ENCODE measurements at places on chromosomes 5 and 9.

DNA sequence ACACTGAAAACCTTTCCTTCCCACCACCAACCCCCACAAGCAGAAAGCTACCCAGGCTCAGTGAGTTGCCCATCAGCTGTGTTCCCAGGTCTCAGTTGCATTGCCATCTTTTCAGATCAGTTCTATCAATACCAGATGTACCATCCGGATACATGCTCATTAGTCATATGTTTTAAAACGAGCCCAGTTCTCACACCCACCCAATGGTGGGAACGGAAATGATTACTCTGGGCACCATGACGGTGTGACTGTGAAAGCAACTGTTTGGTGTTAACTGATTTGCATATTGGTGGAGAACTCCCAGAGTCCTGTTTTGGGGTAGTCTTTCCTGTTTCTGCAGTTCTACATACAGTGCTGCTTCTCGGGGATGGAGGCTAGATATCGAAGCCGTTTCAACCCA, 212.3 kb downstream of the TRIM36 start:
- DNase-seq = no peak

- no peak for DNase-seq
These were observed 3.7 kb downstream of the C9orf50 start for GRCh38 chr9:129617167-129617566.

DNA sequence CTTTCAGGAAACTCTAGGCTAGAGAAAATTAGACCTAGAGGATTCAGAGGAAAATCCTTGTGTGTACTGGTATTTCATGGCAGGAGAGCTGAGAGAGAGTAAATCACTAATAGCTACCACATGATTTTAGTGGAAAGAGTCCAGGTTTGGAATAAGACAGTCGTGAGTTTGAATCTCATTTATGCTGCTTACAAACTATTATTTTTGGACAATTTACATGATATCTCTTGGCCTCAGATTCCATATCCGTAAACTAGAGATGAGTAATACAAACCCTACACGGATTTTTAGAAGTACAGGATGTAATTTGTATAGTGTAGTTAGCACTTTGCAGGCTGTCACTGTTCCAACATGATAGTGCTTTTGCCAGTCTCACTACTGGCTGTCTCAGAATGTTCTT, 2.7 kb downstream of the IL31RA start:
- no peak for DNase-seq

DNA sequence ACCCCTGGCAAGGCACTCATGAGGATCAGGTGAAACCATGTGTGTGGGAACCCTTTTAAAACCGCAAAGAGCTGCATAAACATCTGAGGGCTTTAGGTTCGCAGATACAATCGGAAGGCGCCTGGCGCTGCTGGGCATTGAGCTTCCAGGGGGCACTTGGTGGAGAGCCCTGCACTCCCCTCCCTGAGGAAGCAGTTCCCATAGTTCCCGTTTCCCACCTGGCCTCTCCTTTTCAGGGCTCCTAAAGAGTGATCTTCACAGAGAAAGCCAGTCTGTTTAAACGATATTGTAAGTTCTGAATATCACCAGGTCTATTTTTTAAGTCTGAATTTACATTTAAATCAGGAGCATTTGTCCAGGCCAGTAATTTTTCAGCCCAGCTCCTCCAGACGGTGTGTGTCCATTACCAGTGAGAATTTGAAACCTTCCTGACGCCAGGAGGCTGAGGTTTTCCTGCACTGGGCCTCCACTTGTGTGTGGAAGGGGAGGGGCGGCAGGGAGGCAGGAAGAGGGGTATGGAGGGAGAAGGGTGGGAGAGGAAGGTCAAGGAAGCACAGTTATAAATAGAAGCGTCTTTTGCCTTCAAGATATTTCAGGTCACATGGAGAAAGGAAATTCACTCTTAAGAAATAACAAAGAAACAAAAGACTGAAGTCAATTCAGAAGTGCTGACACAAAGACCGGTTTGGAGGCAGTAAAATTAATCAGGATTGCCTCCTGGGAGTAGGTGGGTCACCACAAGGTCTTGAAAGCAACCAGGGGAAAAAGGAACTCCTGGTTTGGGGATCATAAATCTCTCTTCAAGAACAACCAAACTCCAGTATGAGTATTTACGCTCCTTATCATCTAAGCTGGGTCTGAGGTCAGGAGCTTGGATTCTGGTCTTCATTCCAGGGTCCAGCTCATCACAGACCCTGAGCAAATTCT, 14.3 kb upstream of the MGAT1 start:
- DNase-seq = no peak

GRCh38 chr5:153523831-153524230, 33.4 kb downstream of the GRIA1 start:
- no peak for DNase-seq

DNA sequence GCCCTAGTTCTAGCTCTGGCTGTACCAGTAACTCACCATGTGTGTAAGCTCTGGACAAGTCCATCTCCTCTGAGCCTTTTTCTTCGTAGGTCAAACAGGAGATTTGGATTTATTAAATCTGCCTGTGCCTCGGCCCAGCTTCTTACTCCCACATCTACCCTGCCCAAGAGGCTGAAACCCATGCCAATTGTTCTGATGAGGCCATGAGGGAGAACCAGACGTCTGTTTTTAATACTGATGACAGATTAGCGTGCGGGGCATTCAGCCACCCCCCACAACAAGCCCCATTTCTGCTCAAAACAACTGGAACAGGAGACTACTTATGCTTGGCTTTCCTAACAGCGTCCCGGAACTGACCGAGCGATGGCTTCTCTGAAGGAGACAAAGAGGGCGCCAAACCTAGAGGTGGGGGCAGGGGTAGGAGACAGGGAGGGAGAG, 81.2 kb upstream of the TRIM32 start:
- no peak for DNase-seq
